Suprapubic skin (tissue), 4 donors: ENCODE measurements at places on chromosomes 5 and 9. TPM values are rescaled to one million over a fixed set of nuclear protein-coding genes. Genes with fewer than 3 reads are reported as not detected.

- peak overlapping the region; percentile 85 for H3K27ac ChIP-seq
- H3K36me3 ChIP-seq: peaks cover 10% of the 10 kb centered on the region
- peaks cover 36% of the 10 kb centered on the region for H3K4me1 ChIP-seq
- no peak for DNase-seq
- no peaks in the 10 kb centered on the region for H3K27me3 ChIP-seq
- H3K4me3 ChIP-seq: peak overlapping the region; percentile 83
These were observed 1.3 kb downstream of the ENC1 start for GRCh38 chr5:74638970-74639806.

DNA sequence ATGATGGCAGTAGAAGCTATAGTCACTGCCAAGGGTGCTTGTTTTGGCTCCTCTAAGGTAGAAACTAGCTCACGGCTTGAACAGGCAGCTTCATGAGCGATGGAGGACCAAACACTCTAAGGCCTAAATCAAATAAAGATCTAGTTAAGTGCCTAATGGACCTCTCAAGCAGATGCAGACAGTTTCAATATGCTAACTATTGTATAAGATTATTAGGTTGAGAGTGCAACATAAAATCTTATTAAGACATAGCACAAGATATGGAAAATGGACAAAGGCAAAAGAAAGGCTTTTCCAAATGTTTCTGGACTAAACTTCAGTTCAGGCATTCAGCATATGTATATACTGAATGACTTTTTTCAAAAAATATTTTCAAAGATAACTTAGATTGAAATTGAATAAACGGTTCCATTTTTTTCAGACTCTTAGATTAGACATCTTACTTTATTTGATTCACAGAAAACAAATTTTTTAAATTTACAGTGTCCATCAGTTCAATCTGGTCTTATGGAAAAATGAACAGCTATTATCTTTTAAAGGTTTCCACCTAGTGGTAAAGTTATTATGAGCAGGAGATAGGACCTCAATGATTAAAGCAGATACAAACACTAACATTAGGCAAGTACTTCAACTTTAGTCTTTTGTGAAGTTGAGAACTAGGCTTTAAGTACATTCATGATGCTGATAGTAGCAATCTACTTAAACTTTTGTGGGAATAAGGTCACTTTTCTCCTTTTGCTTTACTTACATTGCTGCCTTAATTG is 1167.7 kb downstream of the MAT2B start:
- H3K4me1 ChIP-seq: no peaks in the 10 kb centered on the region
- H3K27ac ChIP-seq: no peak overlapping the region
- no peak overlapping the region for H3K4me3 ChIP-seq
- DNase-seq: no peak
- H3K36me3 ChIP-seq: no peaks in the 10 kb centered on the region

The KIF3A gene
- total RNA-seq: 15.0 TPM

The PRR7 gene
- 9.8 TPM for total RNA-seq

DNA sequence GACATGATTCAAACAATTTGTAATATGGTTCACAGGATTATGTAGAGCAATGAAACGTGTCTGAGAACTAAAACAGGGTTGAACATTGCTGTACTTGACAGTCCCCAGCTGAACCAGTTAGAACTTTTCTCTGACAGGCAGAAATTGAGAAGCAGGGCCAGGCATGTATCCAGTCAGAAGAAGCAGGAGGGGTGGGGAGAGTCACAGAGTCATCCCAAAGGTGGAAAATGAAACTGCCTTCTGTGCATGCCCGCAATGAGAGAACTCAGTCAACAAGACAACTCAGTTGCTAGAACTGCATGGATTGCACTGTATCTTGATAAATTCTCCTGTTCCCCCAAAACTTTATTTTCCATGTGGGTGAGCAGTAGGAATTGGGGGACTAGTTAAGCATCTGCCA is 72.9 kb upstream of the PRLR start:
- no peaks in the 10 kb centered on the region for H3K36me3 ChIP-seq
- H3K4me1 ChIP-seq: peaks cover 5% of the 10 kb centered on the region
- H3K27ac ChIP-seq: no peak overlapping the region

- no peak for DNase-seq
- no peak overlapping the region for H3K27ac ChIP-seq
- peaks cover 3% of the 10 kb centered on the region for H3K27me3 ChIP-seq
- H3K36me3 ChIP-seq: no peaks in the 10 kb centered on the region
These were observed 101.2 kb upstream of the GDNF start for GRCh38 chr5:37940931-37941623.

DNA sequence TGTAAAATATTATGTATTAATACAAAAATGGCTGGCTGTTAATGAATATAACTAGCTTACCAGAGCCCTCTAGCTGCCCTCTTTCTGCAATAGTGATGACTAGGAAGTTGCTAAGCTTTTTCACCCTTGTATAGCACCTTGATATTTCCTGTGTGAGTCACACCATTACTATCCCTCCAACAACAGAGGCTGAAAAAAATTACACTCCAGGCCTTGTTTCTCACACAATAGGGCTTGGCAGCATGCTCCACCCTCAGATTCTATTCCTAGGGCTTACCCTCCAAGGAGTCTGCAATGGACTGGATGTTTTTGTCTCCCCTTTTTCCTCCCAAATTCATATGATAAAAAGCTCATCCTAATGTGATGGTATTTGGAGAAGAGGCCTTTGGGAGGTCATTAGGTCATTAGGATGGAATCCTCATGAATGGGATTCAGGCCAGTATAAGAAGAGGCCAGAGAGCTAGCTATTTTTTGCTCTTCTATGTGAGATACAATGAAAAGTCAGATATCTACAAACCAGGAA is 184.6 kb upstream of the MAP1B start:
- H3K36me3 ChIP-seq: no peaks in the 10 kb centered on the region
- no peak overlapping the region for H3K27ac ChIP-seq
- no peaks in the 10 kb centered on the region for H3K4me1 ChIP-seq
- H3K27me3 ChIP-seq: no peaks in the 10 kb centered on the region
- H3K4me3 ChIP-seq: no peak overlapping the region
